ENCODE measurements at places on chromosomes 2 and 18. TPM values are rescaled to one million over a fixed set of nuclear protein-coding genes. Genes with fewer than 3 reads are reported as not detected.

DNA sequence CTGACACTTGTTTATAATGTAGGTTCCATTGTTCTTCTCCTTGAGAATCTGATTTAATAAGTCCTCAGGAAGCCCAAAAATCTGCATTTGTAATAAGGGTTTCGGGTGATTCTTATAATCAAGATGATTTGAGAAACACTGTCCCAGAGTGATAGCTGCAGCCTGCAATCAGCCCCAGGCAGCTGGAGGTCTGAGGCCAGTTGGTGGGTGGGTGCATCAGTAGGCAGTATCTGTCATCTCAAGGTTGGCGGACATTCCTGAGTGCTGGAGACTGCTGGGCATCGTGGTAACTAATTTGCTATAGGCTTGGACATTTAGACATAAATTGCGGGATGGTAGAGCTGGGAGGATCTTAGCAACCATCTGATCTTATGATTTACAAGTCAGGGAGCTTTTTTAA, 2.7 kb upstream of the IL18RAP start:
- DNase-seq = no peak

GRCh38 chr18:63974991-63975390, 5.1 kb downstream of the SERPINB8 start:
- DNase-seq = no peak

- DNase-seq = no peak
These were observed 240.5 kb upstream of the ID2 start for GRCh38 chr2:8441371-8441770.

GRCh38 chr2:11532416-11533055, 1.3 kb upstream of the GREB1 start:
- DNase-seq = no peak

DNA sequence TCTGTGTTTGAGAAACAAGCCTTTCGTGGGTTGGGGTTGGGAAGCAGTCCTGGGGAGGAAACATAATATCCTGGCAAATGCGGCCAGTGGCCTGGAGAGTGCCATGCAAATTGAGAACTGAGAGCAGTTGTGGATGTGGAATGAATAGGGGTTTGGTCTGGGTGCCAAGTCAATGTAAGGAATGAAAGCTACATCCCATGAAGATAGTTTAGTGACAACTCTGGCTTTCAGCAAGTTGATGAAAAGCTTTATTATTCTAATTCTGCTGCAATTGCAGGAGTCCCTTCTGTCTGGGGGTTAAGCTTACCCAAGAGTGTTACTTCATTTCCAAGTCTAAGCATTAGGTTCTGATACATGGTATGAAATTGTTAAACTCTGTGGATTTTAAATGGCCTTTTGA, 771.6 kb downstream of the DPP10 start:
- DNase-seq = no peak

DNA sequence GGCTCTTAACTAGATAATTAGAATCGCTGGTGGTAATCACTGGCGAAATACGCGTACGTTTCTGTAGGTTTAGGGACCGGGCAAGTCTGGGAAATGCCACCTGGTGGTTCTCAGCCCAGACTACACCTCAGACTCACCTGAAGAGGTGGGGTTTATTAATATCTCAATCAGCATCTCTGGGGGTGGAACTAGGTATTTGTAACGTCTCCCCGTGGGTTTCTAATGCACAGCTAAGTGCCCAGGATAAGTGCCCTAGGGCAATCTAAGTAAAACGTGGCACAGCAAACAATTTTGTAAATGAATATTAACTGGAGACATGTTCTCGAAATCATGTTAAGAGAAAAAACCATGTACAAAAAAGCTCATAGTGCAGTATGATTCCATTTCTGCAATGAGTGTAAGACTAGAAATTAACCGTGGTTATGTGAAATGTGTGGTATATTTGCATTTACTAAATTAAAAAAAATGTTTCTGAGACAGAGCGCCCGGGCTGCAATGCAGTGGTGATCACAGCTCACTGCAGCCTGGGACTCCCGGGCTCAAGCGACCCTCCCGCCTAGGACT, 760 bp upstream of the CNOT11 start:
- DNase-seq = no peak

DNA sequence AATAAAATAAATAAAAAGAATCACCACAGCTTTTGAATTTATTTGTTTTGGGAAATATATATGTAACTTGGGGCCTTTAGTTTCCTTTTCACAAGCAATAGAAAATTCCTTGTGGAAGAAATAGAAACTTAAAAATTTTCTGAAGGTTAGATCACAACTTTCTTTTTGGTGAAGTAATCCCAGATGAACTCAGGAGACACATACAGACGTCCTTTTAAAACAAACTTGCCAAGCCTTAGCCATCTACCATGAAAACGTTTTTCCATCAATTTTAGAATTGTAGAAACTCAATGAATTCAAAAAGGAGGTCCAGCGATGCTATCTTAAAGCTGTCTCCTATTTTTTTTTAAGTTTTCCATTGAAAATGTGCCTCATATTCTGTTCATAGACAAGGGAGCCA, 225.6 kb downstream of the ASXL3 start:
- no peak for DNase-seq

DNA sequence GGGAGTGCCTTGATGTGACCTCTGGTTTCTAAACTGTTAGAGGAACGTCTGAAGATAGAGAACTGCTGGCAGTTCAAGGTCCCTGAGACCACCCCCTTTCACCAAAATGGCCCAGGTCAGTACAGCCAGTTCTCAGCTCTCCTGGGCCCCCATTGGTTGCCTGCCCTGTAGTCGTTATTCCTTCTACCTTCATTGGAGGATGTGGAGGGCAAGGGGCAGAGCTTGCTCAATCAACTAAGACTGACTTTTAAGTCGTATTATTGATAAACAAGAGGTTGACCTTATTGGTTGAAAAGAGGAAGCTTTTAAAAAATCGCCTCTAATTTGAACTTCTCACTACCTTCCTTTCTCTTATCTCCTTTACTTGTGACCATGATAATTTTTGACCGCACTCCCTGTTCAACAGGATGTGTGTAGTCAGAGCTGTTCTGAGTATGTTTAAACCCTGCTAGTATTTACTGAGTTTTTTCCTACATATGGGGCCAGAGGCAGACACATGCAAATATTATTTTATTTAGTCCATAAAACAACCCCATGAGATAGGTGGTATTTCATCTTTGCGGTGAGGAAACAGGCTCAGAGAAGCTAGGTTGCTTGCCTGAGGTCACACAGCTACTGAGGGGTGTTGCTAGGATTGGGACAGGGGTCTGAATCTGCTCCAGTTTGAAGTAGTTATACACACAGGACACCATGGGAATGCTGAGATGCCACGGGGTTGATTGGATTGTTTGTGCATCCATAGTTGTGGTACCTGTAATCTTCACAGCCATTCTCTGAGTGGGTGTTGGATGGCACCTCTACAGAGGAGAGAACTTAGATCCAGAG, 65.9 kb downstream of the TMEM247 start:
- no peak for DNase-seq

- no peak for DNase-seq
These were observed 217.0 kb upstream of the CXCR4 start for GRCh38 chr2:136334967-136335366.

The MRPL19 gene
- 41.0 TPM for total RNA-seq

The OXER1 gene
- 1.1 TPM for total RNA-seq

The DYNAP gene
- not detected for total RNA-seq

The CHRNG gene
- total RNA-seq = not detected

All from upper lobe of right lung (tissue), 1 donor.